ENCODE measurements at places on chromosomes 4 and X. TPM values are rescaled to one million over a fixed set of nuclear protein-coding genes. Genes with fewer than 3 reads are reported as not detected.

The SATL1 gene
- total RNA-seq, result not detected

The HSD17B13 gene
- total RNA-seq, result not detected

DNA sequence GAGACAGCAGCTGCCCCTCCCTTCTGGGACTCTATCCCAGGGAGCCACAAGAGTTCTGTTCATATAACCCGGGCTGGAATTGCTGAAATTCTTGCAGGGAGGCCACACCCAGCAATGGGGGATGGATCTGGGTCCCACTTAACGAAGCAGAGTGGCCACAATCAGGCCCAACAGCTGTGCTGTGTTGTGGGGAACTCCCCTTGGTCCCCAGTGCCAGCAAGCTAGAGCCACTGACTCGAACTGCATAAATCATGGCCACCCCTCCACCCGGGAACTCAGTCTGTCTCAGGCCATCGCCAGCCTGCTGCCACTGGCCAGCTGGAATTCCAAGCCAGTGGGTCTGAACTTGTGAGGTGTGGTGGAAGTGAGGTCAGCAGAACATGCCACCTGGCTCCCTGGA is 111.1 kb downstream of the KLF8 start:
- DNase-seq, result no peak

DNA sequence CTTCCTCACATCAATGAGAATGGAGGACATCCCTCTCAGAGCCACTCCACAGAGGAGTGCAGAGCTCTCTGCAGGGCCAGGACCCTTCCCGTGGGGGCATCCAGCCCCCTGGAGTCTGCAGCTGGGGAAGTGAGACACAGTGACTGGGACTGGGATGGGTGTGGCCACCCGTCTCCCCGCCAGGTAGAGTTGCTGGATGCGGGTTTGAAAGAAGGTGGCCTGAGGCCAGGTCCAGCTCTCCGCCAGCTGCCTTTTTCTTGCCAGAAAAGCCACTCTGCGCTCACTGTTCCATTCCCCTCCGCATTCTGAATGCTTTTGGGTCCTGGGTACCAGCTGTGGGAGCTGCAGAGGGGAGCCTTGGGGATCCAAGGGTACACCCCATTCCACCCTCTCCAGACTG is 82.6 kb downstream of the ABLIM2 start:
- DNase-seq, result no peak

The RHOXF2 gene
- total RNA-seq, result not detected

- DNase-seq, result no peak
Measured at GRCh38 chrX:112066813-112067212, 15.8 kb downstream of the TRPC5 start.

All from PC-3 (cell line).